ENCODE measurements at places on chromosomes 4 and X.

DNA sequence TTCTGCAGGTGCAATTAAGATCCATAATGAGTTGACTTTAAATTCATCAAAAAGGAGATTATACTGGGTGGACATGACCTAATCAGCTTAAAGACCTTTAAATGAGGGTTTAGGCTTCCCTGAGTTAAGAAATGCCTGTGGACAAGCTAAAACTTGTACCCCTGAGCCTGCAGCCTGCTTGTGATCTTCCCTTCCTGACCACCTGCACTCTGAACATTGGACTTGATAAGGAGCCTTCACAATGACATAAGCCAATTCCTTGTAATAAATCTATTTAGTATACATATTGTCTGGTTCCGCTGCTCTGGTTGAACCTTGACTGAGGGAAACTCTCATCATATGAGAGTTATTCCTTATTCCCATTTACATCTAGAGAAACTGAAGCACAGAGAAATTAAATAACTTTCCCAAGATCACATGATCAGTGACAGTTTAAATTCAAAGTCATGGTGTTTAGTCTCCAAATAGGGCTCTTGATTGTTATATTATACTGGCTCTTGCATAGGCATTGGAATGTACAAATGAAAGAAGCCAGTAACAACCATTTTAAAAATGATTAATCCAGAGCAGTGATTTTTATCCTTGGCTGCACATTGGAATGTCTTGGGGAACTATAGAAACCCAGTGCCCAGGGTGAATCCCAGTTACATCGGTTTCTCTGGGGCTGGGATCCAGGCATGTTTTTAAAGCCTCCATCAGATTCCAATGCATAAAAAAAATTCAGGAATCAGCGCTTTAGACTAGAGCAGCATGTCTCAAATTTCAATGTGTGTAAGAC lies 136.1 kb downstream of the MSL3 start:
- DNase-seq: no peak

DNA sequence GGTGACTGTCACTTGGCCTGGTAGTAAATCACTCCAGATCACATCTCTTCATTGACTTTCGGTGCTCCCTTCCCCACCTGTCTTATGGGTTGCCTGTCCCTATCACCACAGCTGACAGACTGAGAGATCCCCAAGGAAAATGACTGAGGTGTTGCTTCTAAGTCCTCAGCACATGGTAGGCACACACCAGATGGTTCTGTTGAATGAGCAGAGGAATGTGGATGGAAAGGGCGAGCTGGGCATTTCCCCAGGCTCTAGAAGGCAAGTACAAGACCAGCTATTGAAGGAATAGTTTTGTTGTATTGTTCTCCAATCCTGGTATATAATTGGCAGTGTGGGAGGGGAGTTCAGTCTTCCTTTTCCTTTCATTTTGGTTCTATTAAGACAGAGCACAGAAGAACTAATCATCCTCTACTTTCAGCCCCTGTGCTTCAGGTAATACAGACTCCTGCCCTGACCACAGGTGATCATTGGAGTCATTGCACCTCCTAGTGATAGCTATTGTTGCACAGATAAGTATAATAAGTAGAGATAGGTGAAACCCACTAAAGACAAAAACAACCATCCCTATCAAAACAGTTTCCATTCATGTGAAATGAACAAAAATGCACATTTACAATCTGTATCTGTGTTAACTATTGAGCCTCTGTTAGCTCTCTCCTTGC lies 158.6 kb downstream of the TRAM1L1 start:
- DNase-seq: no peak

- no peak for DNase-seq
These were observed 989.2 kb upstream of the SLIT2 start for GRCh38 chr4:19262467-19262866.

DNA sequence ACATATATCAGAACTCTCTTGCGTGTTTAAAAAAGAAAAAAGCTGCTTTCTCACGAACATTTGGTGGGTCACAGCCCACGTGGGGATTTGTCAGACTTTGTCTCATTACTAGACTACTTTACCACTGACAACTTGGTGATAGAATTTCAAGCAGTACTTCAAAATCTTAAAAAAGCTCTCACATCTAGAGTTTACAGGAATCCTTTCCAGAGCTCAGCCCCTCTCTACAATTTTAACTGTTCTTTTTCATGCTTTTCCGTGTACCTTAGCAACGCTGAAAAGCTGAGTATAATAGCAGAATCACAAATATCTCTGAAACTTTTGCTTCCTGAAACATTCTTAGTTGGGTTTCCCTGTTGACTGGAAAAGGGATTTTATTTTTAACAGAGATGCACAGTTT lies 50.2 kb downstream of the SMAD1 start:
- no peak for DNase-seq

DNA sequence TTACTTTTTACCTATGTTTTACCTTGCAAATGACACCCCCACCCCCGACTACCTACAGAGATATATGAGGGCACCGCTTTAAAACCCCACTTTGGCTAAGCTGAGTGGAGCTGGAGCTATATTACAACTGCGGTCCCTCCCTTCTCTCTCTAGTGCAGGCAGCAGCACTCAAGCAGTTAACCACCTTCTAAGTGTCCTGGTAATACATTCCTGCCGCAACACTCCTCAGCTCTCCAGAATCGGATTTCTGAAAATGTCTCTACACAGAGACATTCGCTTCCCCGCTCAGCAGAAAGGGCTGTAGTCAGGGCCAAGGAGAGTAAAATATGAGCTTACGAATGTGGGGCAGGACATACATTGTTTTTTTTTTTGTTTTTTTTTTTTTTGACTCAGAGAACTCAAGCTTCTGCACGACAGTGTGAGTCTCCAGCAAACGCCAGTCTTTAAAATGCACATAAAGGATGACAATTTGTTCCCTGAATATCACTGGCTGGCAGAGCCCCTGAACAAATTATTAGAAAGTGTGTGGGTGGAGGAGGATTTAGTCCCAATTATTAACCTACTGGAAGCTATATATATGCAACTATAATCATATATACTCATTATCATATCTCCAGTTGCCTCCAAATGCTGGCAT lies 287.0 kb upstream of the TET2 start:
- DNase-seq: no peak

DNA sequence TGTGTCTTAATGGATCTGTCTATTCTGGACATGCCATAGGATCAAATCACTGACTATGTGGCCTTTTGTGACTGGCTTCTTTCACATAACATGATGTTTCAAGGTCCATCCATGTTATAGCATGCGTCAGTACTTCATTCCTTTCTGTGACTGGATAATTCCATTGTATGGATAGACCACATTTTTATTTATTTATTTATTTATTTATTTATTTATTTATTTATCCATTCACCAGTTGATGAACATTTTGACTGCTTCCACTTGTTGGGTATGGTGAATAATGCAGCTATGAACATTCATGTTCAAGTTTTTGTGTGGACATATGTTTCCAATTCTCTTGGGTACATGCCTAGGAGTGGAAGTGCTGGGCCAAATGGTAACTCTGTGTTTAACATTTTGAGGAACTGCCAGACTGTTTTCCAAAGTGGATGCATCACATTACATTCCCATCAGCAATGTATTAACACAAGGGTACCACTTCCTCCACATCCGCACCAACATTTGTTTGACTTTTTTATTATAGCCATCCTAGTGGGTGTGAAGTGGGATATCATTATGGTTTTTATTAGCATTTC lies 14.0 kb downstream of the RTL5 start:
- DNase-seq: no peak

DNA sequence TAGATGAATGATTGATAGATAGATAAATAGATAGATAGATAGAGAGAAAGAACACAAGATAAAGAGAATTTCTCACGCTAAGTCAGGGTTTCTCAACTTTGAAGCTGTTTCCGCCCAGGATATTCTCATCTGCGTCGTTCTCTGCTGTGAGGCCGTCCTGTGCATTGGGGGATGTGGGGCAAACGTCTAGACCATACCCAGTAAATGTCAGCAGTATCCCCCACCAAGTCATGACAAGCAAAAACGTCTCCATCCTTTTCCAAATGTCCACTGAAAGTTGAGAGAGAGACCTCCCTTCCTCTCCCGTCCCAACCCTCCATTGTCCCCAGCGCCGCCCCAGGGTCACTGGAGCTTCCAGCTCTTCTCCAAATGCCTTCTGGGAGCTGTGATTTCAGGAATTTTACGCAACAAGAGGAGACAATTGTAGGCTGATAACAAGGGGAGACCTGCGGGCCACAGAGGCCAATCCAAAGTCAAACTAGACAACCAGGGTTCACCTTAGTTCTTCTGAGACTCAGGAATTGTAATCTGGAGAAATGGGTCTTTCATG lies 8.9 kb upstream of the CRLF2 start:
- DNase-seq: no peak

GRCh38 chr4:177232473-177232872 lies 77.2 kb upstream of the NEIL3 start:
- no peak for DNase-seq

DNA sequence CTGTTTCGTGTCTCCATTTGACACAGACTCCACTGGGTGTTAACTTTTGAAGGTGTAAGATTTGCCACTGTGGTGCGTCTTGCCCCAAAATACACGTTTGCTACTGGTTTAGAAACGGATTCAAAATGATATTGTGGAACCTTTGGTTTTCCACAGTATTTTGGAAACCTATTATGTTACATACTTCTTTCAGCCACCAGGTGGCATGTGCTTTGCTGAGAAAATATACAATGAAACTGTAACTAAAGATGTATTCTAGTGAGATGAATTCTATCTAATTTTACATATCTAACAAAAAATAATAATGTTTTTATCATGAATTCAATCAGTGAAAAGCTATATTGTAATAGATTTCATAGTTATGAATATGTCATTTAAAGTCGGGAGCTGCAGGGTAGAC lies 28.4 kb upstream of the SLITRK4 start:
- no peak for DNase-seq

DNA sequence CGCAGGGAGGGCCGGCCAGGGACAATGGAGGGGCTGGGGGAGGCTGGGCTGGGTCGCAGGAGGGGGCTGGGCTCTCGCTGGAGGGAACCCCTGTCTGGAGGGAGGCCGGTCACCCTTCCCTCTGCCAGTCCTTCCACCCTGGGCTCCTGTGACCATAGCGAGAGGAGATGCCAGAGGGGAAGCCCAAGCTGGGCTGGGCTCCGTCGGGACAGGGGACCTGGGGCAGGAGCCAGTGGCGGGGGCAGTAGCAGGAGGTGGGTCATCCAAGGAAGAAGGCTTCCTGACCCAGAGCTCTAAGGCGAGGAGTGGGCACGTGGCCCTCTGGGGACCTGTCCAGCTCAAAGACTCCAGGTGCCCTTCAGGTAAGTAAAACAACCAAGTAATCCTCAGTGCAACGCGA lies 16.9 kb downstream of the CTAG1B start:
- DNase-seq: no peak

GRCh38 chrX:132795181-132795580 lies 163.2 kb downstream of the HS6ST2 start:
- no peak for DNase-seq

- DNase-seq: no peak
These were observed 239.1 kb downstream of the CAMK2D start for GRCh38 chr4:113522433-113522832.

DNA sequence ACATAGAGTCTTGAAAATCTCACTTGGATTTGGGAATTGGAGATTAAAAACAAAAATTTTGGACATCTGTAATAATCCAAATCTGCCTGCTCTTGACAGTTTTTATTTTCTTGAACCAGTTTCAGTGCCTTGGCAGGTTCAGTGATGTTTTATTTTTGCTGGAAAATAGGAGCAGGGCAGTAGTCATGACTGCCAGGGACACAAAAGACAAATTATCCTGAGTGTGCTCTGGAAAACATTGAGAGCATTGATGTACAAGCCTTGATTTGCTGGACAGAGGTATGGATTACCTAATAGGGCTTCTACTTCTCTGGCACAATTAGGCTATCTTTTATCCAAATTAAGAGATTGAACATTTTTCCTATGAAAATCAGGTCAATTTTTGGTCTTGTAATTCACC lies 123.4 kb upstream of the SFRP2 start:
- DNase-seq: no peak

GRCh38 chr4:27364509-27364908 lies 503.9 kb downstream of the STIM2 start:
- no peak for DNase-seq

GRCh38 chr4:160019936-160020335 lies 917.1 kb downstream of the RAPGEF2 start:
- DNase-seq: no peak

DNA sequence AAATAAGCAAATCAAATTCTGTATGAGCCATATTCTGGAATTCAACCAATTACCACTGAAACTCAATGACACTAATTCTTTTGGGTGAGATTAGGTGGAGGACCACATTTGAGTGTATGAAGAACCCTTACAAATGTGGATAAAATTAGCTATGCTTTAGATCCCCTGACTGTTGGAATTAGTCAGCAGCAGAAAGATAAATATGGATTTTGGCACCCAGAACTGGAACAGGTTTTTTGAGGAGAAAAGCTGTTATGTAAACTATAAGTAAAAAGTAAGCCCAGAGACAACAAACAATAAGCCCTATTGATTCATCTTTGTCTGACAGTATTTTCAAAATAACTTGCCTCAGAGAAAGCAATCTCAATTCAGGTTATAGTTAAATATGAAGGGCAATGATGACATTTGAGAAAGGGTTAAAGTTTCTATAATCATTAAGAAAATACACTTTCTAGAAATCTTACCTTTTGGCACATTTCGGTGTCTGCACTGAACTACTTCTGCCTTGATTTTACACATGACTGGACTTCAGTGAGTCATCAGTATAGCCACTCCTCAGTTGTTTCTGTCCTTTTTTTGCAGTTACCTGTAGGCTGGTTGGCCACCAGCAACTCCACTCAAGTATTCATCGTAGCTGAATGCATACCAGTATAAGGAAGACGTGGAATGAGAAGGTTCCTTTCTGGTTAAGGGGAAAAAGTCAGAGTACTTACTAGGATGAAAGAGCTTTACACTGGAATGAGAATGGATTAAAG lies 80.0 kb downstream of the KCTD8 start:
- DNase-seq: no peak

GRCh38 chrX:14670819-14671218 lies 141.5 kb downstream of the GLRA2 start:
- no peak for DNase-seq

DNA sequence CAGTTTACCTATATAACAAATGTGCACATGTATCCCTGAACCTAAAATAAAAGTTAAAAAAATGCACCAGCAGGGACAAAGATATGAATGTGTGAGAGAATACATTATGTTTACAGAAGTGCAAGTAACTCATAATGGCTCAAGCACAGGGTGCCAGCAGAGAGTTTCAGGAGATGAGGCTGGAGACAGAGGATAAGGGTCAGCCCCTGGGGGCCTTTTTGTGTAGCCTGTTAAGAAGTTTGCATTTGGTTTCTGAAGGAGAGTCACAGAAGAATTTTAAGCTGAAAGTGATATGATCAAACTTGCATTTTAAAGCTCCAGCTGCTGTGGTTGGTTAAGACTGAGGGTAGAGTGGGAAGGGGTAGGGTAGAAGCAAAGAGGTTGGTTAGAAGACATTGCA lies 48.6 kb upstream of the CAPN6 start:
- DNase-seq: no peak

GRCh38 chr4:108350332-108350731 lies 181.6 kb upstream of the LEF1 start:
- no peak for DNase-seq
